Caudate nucleus (tissue), 63 donors: ENCODE measurements at places on chromosomes 7 and 10.
A peak's percentile ranks its signal among the peaks of the same experiment; 100 is the strongest.

DNA sequence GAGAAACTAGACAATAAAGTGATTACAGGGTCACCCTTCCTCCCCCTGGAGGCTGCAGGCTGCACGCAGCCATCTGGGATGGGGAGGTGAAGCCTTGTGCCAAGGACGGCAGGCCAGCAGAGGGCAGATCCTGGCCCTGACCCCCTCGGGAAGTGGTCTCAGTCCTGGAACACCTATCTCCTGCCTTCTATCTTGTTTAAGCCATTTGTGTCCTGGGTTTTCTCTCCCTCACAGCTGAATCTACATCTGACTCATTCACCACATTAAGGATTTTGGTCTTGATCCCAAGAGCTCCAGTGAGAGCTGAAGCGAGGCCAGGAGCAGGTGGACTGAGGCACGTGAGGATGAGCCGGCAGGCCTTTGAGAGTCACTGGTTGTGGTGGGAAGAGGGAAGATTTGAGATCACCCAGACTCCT, 16.4 kb upstream of the PARP12 start:
- DNase-seq = no peak

GRCh38 chr7:15086131-15086611, 183.6 kb upstream of the DGKB start:
- DNase-seq = no peak

- no peak for DNase-seq
Observed at GRCh38 chr7:116528008-116528789, 3.4 kb downstream of the CAV1 start.

DNA sequence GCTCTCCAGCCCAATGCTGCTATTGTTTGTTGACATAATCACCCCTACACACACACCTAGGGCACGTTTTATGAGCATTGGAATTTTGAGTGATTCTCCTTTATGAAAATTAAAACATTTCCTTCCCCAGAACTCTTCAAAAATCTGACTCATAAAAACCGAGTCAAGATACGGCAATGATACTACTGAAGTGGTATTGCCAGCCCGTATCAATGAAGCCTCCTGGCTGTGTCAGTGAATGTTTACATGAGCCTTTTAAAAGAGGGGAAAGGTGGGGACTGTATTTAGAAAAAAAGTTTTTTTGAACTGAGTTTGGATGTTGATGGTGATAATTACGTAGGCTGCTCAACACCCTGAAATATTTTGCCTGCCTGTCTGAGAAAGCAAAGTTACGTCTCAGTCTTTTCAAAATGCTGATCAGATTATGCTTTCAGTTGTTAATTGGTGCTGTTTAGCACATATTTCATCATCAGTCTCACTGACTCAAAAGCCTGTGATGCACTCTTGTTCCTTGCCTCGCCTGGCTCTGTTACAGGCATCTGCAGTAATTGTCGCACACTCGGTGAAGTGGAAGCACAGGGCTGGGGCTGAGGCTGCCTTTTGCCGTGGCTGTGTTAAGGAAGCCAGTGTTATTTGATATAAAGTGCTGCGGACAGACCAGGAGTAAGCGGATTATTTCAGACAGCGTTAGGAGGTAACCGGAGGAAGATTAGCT, 157.4 kb upstream of the TCF7L2 start:
- no peak for DNase-seq

DNA sequence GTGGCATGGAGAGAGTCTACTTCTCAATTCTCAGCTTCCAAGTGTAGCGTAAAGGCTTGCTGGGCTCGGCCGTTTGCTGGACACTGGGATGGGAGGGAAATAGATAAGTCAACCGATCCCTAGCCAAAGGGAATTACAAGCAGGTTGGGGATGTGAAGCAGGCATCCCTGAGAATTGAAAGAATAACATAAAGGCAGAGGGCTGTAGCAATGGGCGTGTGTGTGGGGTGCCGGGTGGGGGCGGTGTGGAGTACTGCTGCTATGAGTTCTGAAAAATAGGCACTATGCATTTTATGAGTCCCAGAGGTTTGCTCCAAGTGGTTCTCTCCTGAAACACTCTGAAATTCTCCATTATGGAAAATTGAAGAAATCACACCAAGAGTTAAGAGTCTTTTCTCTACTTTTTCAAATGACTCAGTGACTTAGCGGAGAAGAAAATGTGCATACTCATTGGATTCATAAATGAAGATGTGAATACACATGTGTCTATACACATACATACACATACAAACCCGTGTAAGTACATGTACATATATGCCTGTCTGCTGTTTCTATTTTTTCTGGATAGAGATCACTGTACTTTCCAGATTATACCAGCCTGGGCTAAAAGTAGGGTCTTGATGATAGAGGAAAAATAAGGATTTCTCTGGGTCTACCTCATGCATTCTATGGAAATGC, 65.4 kb downstream of the ADRA2A start:
- no peak for DNase-seq

GRCh38 chr7:18363751-18364380, 131.7 kb upstream of the HDAC9 start:
- DNase-seq = no peak

DNA sequence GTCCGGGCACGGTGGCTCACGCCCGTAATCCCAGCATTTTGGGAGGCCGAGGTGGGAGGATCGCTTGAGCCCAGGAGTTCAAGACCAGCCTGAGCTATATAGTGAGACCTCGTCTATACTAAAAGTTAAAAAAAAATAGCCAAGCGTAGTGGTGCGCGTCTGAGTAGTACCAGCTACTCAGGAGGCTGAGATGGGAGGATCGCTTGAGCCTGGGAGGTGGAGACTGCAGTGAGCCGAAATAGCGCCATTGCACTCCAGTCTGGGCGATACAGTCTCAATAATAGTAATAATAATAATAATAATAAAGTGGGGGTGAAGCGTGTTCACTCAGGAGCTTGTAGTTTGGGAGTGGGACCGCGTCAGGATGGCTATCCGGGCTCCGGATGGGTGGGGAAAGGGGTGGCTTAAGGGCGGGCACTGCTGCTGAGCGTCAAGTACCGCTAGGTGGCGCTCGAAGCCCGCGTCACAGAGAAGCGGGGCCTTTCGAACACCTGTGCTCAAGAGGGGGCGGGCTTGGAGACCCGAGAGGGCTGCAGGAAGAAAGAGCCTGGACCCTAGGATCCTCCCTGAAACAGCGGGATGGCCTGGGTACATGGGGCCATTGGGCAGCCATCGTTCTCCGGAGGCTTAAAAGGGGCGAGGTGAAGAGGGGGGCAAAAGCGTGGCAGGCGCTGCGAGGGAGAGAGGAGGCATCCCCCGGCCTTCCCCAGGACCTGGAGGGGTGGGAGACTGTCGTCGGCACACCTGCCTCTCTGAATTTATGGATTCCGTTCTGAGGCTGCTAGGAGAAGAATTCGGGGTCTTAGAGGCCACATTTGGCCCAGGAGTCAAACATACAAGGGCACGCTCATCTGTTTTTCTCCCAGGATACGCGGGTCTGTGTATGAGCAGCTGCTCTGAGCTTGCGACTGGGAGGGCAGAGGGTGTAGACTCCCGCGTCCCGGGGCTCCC, 14.5 kb downstream of the LBX1 start:
- DNase-seq = peak; percentile 30

GRCh38 chr7:15214976-15215375, 312.4 kb upstream of the DGKB start:
- no peak for DNase-seq

- no peak for DNase-seq
Observed at GRCh38 chr7:144873316-144873845, 37.5 kb upstream of the TPK1 start.

GRCh38 chr7:93382362-93382761, 150.2 kb downstream of the VPS50 start:
- DNase-seq = no peak

DNA sequence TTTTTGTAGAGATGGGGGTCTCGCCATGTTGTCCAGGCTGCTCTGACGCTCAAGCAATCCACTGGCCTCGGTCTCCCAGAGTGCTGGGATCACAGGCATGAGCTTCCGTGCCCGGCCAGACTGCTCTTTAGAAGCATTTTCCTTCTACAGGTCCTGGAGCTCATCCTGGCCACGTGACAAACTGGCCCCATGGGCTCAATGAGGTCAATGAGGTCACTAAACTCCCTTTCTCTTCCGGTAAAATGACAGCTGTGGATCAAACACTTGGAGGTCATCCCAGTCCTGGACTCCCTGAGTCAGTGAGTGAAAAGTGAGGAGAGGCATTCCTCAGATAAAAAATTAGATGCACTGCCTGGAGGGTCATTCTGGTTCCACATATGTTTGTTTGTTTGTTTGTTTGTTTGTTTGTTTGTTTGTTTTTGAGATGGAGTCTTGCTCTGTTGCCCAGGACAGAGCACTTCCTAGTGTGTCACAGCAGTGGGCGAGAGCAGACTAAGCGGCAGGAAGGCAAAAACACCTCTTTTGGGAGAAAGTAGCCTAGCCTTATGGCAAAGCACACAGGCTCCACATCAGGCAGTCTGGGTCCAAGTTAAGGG, 134.9 kb downstream of the TNS3 start:
- DNase-seq = no peak

GRCh38 chr7:41277561-41277960, 425.3 kb downstream of the INHBA start:
- no peak for DNase-seq

GRCh38 chr7:15863951-15864625, 177.6 kb upstream of the MEOX2 start:
- DNase-seq = no peak

DNA sequence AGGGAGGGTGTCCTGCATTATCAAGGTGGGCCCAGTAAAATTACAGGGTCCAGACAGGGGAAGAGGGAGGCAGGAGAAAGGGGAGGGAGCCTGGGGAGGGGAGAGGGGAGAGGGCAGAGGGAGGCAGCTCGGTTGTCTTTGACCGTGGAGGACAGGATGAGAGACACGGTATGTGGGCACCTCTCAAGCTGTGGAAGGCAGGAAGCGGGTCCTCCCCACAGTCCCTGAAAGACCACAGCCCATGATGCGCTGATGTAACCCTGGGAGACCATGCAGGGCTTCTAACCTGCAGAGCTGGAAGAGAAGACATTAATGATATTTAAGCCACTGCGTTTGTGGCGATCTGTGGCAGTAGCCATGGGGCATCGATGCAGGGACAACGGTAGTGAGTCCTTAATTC, 27.2 kb upstream of the MNX1 start:
- DNase-seq = no peak

DNA sequence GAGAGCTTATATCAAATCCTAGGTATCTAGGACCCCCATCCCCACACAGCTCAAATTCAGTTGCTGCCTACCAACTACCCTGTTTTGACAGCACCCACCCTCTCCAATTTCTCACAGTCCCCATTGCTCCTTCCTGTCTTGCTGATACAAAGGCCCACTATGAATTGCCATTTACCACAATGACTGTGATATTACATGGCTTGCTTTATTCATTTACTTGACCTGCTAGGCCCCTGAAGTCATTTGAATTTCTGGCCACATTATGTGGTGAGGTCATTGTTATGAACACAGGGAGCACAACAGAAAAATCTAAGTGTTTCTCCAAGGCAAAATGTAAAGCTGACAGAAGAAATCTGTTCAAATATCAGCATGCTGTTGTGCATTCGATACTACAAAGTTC, 101.4 kb downstream of the PPP1R17 start:
- DNase-seq = no peak

GRCh38 chr10:129894698-129895097, 69.4 kb downstream of the EBF3 start:
- no peak for DNase-seq

GRCh38 chr10:22339761-22340328, 5.5 kb upstream of the SPAG6 start:
- no peak for DNase-seq

DNA sequence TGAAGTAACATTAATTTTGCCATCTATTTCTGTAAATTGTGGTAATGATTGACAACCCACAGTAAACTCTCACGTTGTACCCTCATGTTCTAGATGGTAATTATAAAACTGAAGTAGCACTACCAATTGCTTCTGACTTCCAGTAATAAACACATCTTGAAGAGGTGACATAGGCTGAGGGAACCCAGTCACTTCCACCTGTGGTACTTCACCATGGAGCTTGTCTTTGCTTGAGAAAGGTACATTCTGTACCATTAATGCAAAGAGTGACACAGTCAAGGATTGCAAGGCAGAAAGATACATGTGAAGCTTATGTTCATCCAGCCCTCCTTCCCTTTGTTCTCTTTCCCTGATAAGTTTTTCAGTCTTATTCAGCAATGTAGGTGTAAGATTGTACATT, 11.2 kb downstream of the CAPZA2 start:
- DNase-seq = no peak

- DNase-seq = no peak
Observed at GRCh38 chr7:107834401-107834800, 31.4 kb upstream of the SLC26A3 start.

DNA sequence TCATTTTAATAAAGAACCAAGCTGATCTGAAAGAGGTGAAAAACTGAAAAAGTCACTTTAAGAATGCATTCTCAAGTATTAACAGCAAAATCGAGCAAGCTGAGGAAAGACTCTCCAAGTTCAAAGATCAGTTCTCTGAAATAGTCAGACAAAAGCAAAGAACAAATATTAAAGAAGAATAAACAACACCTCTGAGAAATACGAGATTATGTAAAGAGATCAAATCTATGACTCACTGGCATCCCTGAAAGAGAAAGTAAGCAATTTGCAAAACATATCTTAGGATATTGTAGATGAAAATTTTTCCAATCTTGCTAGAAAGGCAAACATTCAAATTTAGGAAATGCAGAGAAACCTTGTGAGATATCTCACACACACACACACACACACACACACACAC, 138.4 kb upstream of the HGF start:
- no peak for DNase-seq

- no peak for DNase-seq
Observed at GRCh38 chr7:55066524-55066923, 47.7 kb downstream of the EGFR start.

DNA sequence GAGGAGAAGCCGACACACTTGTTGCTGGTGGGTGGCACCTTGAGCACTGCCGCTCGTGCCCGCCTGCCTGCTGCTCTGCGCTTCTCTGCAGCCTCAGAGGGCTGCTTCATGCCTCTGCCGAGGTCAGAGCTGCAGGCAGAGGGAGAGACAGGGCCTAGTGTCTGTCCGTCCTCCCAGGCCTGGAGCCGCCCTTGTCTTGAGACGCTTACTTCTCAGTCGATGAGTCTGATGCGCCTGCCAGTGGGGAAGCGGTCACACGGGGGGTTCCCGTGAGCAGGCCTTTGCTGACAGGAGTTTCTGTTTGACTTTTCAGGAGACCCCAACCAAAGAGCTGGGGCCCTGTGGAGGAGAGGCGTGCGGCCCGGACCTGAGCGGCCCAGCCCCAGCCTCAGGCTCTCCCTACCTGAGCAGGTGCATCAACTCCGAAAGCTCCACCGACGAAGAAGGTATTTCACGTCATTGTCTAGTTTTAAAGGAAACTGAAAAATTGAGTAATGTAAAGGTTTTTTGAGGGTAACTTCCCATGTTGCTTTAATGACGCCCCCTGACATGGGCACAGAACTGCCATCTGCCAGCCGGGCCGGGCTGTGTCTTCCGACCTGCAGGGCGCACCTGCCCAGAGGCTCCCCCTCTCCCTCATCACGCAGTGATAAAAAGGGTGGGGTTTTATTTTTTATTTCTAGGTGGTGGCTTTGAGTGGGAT, 7.8 kb upstream of the BHLHA15 start:
- no peak for DNase-seq
